GM03348 (cell line): ENCODE measurements at places on chromosomes 11 and 22.
A peak's percentile ranks its signal among the peaks of the same experiment; 100 is the strongest.

- no peak for DNase-seq
These were observed 21.2 kb downstream of the MS4A4E start for GRCh38 chr11:60221692-60222091.

DNA sequence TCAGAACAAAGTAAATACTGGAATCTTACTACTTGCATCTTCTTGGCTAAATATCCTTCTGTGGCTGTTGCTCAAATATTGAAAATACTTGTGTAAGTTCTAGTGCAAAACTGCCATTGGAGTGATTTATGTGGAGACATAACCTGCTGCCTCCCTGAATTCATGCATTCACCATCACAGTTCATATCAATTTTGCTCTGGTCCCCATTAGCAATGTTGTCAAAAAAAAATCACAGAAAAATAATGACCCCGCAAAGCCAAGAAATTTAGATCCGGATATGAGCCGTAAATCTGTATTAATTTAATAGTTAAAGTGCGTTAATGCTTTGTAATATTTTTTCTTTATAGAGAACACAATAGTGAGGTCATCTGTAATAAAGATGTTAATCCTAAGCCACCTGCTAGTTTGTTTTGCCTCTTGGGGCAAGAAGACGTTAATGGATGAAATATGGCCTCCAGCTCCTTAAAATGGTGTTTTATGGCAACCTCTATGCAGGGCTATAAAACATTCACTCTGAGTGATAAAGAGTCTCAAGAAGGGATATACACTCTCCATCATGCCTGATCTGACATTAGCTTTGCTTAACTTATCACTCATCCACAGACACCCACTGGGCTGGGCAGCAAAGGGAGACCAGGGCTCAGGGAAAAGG, 255.9 kb downstream of the INSC start:
- no peak for DNase-seq

GRCh38 chr22:35540595-35541253, at the start of gene RASD2:
RASD2 (plus strand) TSS chr22:35540831; CDS start chr22:35546810, 5,979 bp downstream.
- peak; percentile 54 for DNase-seq

DNA sequence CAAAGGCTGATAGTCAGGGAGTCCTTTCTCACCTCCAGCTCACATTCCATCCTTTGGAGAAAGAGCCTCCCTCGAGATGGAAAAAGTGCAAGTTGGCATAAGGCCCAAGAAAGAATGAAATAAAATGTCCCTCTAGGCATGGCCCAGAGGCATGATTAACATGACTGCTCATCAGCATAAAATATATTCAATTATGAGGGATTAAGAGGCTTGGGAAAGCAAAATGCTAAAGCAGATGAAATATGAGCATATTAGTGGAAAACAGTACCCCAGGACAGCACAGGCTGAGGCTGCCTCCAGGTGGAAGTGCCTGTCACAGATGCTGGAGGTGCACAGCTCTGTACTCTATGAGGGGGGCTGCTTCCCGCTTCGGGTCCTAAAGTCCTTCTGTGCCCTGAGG, 347.8 kb upstream of the PLET1 start:
- DNase-seq: no peak

- DNase-seq: no peak
These were observed 546.0 kb downstream of the METTL15 start for GRCh38 chr11:28654191-28654590.

GRCh38 chr11:68914761-68915160, 11.1 kb downstream of the IGHMBP2 start:
- no peak for DNase-seq

DNA sequence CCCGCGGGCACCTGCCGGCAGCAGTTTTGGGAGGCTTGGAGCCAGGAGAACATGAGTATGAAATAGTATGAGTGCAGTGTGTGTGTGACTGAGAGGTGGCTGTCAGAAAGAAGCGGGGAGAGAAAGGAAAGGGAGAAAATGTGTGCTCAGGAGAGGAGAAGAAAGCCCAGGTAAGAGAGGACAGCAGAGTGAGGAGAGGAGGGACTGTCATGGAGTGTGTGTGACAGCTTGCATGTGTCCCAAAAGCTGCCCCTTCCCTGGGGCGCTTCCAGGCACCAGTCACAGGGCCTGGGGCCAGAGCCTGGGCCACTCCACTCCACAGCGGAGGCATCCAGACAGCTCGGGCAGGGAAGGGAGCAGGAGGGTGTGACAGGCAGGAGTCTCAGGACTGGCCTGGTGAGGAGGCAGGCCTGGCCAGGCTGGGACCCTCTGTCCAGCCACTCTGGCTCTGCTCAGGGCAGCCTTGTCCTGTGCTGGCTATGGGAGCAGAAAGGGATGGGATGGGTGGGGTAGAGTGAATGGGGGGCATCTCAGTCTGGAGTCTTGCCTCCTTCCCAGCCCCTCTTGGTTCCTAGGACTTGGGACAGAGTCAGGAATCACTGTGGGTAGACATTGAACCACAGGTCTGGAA, 949 bp downstream of the MMP11 start:
- DNase-seq: no peak

DNA sequence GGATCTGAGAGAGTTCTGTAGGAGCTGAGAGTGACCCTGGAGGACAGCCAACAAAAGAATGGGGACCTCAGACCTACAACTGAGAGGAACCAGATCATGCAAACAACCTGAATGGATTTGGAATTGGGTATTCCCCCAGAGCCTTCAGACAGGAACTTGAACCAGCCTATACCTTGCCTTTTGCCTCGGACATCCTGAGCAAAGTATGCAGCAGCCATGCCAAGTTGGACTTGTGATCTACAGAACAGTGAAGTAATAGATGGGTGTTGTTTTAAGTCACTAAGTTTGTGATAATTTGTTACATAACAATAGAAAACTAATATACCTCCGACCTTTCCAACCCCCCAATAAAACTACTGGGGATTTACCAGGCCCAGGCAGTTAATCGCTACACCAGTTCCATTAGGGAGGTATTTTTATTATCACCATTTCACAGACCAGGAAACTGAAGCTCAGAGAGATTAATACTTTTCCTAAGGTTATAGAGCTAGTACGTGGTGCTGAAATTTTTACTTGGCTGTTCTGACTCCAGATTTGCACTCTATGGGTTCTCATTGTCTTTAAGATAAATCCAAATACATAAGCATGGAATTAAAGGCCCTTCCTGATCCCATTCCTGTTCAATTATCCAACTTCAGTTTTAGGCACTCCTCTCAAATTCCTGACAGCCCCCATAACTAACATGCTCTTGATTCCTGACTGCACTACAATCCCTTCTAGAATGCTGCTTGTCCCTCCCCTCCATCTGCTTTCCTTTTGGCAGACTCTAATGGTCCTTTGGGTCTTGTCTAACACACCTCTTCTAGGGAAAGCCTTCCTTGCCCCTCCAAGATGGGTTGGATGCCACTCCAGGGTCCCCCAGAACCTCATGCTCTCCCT, 1.7 kb upstream of the RASSF10 start:
- no peak for DNase-seq

DNA sequence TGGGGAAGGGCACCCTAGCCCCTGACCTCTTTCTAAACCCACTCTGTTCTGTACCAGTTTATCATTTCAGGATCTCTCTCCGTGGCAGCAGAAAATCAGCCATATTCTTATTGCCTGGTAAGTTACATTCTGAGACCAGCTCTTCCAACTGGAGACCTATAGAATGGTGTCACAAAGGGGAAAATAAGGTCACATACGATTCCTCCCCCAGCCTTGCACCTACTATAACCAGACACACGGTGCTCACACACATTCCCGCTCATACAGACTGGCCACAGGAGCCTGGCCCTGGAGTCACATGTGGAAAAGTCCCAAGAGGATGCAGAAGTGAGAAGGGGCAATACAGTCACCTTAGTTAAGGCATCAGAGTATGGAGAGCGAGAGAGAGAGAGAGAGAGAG, 7.5 kb downstream of the MS4A8 start:
- DNase-seq: no peak

DNA sequence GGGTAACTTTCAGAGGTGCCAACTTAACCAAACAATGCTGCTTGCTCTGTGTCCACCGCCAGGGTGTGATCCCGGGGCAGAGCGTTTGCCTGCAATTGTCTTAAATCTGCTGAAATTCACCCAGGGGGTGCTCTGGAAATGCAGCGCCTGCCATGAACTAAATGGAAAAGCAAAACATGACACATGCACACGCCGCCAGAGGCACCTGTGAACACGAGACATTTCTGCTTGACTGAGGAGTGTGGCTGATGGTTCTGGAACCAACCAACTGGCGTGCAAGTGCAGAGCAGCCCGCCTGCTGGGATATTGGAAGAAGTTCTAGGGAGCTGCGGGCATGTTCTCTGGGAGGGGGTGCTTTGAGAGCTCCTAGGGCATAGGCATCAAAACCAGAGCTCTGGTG, 30.4 kb downstream of the DSCAML1 start:
- no peak for DNase-seq

DNA sequence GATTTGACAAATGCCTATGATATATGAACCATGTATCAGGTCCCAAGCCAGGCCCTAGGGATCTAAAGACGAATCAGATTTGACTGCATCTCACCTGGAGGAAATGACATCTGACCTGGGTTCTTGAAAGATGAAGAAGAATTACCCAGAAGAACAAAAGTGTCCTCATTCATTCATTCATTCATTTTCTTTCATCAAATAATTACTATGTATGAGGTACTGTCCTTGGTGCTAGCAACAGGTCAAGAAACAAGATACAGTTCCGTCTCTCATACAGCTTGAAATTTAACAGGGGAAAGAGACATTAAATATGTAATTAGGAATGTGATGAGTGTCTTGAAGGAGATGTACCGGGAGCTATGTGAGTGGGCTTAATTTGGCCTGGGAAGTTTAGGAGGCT, 1.8 kb upstream of the APBB1 start:
- no peak for DNase-seq

GRCh38 chr11:47342854-47343253, 9.6 kb downstream of the MYBPC3 start:
- DNase-seq: no peak

DNA sequence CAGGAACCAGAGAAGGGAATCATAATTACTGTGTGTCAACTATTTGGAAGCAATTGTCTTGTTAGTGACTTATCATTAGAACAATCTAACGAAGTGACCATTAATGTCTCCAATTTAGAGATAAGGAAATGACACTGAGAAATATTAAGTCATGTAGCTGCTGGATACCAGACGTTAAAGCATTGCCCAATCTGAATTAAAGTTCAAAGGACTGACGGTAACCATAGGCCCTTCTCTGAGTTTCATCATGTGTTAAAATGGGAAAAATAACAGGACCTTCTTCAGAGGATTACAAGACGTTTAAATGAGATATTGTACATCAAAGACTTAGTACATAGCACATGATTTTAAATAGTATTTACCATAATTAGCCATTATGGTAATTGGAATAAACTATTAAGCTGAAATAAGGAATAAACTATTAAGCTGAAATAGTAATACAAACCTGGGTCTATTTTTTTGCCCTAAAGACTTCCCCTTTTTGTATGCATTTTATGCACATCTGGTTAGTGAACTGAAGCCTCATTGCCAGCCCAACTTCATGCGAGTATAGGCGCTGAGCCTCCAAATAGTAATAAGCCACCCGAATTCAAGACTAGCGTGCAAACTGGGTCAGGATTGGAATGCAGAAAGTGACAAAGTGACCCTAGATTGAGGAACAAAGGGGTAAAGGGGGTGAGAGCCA, 41.0 kb downstream of the GLYATL1 start:
- no peak for DNase-seq

GRCh38 chr22:32333141-32333768, 24.4 kb upstream of the RFPL3 start:
- no peak for DNase-seq

- DNase-seq: peak; percentile 32
These were observed 230.1 kb upstream of the DDI1 start for GRCh38 chr11:103806130-103806895.

- DNase-seq: no peak
These were observed 99.8 kb upstream of the NECTIN1 start for GRCh38 chr11:119828819-119829218.

- peak; percentile 92 for DNase-seq
These were observed at the start of gene CDC42BPG for GRCh38 chr11:64844330-64845128. CDC42BPG (minus strand) TSS chr11:64844653; CDS start chr11:64844569, 84 bp downstream.

DNA sequence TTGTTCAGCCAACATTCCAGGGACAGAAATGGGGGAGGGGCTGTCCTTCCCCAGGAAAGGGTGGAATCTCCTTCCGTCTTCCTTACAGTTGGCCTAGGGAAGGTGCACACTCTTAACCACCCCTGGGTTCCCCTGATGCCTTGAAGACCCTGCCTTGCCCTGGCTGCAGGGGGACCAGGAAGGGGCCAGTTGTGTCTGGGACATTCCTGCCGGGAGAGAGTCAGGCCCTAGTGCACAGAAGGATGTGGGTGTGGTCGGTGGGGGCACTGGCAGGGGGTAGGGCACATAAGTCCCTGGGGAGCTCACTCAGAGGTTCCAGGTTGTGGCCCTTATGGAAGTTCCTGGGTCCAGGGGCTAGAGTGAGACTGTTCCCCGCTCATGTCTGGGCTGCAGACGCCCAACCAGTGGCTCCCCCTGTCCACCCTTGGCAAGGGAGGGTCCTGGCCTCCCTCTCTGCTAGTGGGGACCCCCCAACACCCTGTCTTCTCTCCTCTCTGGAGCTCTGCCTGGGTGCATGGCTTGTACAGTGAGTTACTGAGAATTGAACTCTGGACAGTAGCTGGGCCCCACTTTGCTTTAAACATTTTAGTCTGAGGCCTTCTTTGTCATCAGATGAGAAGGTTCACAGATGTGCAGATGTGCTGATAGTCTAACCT, 2.0 kb upstream of the APOBEC3A start:
- DNase-seq: no peak

GRCh38 chr11:79768343-79768742, 327.5 kb upstream of the TENM4 start:
- DNase-seq: no peak

DNA sequence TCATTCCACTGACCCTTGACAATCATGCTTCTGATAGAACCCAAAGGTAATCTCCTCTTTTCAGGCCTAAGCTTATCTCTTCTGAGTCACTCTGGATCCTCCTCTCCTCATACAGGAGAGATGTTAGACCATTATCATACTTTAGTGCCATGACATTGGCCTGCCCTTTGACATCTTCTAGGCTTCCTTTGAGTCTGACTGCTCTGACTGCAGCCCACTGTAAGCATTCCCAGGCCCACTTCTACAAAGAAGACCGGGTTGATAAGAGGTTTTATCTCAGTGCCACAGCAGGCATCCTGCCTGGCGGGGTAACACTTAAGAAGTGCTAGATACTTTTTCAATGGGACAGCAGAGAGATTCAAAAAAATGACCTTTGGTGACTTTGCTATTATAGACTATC, 438.0 kb downstream of the KCNA4 start:
- no peak for DNase-seq
